ENCODE measurements at places on chromosomes 1 and 21.

GRCh38 chr1:26556111-26556510 lies 26.6 kb downstream of the RPS6KA1 start:
- no peak for DNase-seq

- DNase-seq, result no peak
These were observed 8.4 kb downstream of the PDIK1L start for GRCh38 chr1:26119892-26120608.

DNA sequence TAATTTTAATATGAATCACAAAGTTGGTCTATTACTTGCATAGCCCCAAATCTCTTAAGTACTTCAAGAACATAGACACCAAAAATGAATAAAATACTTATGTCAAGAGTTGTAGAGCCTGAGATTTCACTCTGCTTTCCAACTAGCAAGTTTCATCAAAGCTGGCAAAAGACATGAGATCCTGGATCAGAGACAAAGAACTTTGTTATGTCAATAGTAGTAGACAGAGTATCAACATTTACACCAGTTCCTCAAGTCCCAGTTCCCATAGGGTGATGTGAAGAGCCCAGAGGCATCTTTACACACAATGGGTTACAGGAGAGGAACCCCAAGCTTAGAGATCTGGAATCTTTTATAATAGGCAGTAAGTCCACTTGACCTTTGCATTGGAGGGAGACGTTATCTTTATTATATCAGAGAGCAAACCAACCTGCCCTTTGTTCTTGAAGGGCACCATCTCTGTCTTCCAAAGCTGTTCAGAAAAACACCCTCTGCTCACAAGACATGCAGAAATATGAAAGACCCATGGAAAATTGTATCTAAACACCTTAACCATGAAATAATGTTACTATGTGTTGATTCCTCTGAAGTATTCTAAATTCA lies 174.4 kb upstream of the GALNT2 start:
- no peak for DNase-seq

DNA sequence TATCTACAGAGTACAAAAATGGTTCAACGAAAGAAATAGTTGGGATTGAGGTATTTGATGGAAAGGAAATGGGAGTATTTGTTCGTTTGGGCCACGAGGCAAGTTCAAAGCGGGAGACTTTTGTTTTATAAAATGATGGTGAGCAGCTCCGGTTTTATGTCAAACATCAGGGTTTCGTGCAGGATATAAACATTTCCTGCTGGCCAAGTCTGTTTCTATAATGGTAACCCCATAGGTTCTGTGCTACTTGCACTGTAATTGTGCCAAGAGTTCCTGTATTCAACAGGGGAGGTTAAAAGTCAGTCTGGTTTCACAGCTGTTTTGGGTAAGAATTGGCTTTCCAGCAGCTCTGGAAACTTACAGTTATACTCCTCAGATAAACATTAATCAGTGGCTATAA lies 290.3 kb upstream of the NRIP1 start:
- no peak for DNase-seq

DNA sequence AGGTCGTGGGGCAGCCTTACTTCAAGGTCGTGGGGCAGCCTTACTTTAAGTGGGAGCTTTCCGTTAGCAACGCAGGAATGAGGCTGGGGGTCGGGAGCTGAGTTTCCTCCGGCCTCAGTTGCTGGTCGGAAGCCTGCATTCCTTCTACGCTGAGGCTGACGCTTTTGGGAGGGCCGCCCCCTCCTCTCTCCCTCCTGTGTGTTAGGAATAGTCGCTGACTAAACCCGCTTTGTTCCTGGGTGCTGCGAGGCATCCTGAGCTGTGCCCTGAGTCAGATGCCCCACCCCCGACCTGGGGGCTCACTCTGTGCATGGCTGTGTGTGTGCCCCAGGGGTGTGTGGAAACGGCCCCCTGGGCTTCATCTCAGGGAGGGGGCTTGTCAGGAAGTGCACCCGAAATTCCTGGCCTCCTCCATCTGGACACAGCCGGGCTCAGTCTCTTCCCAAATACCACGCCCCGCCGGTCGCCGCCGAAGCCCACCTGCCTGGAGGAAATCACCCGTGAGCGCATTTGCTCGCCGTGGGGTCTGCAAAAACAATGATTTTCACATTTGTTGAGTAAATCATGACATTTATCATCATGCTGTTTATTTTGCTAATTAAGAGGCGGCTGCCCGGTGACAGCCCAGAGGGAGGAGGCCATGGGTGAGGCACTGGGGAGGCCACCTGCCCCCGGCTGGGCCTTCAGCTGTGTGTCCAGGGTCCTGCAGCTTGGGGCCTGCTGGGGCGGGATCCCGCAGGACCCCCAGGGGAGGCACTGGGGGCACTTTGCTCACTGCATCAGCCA lies 121.4 kb downstream of the PRDM16 start:
- DNase-seq, result no peak

DNA sequence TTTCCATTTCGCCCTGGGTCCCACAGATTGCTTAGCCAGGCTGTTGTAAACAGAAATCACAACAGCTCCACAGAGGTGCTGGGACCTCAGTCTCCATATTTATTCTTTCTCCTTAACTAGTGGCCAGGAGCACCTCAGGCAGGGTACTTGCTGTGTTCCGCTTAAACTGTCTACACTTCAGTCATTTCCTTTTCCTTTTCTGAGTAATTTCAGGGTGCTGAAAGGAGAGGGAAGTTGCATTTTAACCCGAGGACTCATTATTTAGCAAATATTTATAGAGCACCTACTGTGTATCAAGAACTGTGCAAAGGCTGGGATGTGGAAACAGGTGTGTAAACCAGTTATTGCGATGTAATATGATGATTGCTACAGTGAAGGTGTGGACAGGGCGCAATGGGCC lies 41.9 kb downstream of the ACP6 start:
- DNase-seq, result no peak

- DNase-seq, result no peak
These were observed 13.5 kb downstream of the CITED4 start for GRCh38 chr1:40848530-40849189.

DNA sequence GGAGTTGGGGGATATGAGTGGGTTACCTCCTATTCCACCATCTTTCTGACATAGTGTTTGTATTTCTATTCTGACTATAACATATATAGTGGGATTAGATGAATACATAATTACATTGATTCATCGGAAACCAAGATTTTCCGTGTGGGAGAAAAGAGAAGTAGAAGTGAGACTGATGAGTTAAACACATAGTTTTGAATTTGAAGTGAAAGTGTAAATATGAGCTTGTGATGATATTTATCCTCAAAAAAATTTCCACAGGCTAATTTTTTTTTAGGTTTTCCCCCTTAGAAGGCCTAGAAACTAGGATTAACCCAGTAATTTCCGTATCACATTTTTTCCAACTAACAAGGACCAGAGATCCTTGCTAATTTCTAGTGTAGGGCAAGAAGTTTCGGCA lies 6.9 kb downstream of the CD1B start:
- no peak for DNase-seq

DNA sequence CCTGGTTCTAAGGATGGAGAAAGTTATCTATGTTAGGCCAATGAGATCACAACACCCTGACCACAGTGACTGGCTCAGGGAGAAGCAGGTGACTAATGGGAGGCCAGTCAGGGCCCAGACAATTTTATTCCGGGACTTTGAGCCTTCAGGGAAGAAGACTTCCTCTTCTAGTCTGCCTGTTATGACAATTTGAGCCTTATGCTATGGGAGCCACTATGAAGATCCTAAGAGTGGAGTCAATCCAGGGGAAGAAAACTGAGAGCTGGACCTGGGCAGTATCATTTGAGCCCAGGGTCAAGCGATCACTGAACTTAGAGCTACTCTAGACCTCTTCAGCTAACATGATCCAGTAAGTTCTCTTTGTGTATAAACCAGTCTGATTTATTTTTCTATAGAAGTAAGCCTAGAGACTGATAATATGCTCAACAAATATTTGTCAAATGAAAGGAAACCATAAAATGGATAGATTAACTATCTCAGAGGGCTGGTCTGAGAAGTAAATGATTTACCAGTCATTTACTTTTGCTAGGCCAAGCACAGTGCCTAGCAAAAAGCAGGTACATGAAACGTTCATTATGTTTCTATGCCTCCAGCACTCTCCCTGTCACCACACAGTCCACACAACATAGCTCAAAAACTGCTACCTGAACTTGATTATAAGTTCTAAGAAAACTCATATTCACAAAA lies 4.2 kb upstream of the C1orf141 start:
- no peak for DNase-seq

DNA sequence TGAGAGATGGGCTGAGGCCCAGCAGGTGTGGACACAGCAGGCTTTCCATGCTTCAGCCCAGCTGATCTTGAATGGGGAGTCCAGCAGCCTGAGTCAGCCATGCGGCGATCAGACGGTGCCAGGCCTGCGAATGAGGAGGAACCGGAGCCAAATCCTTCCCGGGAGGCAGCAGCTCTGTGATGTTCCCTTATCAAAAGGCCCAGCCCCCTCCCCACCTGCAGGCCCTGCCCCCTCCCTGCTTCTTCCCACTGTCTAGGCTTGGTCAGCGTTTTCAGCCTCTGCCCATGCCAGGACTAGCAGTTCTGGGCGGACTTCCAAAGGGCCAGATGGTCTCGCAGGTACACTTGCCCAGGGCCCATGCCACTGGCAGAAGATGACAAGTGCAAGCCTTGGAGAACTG lies 253.8 kb downstream of the KAZN start:
- DNase-seq, result no peak

DNA sequence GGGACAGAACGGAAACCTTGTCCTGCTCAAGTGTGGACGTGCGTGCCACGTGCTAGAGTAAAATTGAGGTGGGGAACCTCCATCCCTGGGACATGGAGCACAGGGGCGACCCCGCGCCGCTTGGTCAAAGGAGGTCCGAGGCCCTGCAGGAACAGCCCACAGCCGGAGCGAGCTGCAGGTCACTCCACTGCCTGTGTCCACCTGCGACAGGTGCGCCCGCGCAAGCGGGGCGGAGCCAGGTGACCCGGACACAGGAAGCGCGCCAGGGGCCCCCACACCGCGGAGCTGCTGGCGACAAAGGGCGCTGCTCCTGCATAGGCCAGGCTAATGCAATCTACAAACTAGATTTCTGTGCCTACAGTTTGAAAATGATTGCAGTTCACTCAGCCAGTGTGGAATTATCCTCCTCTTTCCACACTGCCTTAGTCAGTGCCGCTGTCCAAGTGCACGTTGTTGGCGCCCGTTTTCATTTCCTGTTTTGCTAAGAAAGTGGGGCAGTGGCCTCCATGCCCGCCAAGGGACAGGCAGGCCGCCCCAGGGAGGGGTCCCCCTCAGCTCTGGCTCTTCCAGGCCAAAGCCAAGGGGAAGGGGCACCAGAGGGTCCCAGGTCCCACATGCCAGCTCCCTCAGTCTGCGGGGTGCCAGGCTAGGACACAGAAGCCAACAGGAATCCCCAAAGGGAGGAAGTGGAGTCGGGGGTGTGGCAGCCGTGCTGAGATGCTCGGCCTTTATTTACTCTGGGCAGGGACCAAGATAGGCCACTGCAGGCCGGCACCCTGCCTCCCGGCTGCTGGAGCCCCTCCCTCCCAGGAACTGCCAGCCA lies 4.3 kb upstream of the NADK start:
- DNase-seq, result no peak

DNA sequence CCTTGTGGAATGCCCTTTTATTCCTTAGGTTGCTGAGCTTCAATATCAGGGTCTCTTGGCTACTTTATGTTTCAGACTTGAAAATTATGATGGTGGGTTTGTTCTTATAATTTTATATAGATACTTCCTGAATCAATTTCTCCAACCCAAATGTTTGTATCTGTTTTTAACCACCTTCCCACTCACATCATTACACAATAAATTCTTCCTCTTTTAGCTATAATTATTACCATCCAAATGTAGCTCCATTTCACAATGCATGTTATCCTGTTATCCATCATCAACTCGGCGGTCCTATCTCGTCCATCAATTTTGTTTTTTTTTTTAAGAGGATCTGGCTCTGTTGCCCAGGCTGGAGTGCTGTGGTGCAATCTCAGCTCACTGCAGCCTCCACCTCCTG lies 357.6 kb upstream of the ZP4 start:
- DNase-seq, result no peak

DNA sequence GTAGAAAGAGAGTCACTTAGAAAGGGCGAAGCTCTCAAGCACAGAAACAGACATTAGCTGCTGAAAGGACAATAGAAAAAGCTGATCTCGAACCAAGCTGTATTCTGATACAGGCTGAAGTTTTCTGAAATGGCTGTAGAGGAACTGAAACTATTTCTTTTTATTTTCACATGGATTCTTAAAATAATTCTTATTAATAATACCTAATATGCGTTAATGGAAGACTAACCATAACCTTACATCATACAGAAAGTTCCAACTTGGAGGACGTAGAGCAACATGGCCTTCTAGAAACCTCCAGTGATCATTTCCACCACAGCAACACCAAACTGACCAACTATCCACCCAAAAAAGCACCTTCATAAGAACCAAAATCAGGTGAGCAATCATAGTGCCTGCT lies 52.8 kb upstream of the ACADM start:
- no peak for DNase-seq

GRCh38 chr1:93614541-93614940 lies 67.1 kb downstream of the BCAR3 start:
- no peak for DNase-seq

DNA sequence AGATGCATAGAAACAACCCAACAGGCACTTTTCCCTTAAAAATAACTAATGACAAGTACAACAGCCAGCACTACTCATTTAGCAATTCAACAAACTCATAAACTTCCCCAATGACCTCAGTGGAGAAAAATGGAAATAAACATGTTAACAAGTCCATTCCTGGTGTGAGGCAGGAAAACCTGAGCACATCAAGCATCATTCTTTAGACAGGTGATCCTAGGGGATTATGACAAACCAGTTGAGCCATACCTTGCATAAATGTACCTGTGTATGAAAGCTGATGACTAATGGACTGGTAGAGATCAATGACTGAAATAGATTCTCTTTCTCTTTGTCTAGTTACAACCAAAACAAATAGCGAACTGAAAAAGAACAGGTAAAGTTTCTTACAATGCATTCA lies 7.0 kb downstream of the COL24A1 start:
- no peak for DNase-seq

GRCh38 chr1:229427572-229427971 lies 6.3 kb downstream of the ACTA1 start:
- DNase-seq, result no peak

DNA sequence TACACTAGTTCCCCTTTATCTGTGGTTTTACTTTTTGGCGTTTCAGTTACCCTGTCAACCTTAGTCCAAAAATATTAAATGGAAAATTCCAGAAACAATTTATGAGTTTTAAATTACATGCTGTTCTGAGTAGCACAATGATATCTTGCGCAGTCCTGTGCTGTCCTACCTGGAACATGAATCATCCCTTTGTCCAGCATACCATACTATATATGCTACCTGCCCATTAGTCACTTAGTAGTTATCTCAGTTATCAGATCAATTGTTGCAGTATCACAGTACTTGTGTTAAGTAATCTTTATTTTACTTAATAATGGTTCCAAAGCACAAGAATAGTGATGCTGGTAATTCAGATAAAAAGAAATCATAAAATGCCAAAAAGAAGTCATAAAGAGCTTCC lies 52.7 kb downstream of the AGBL4 start:
- DNase-seq, result no peak
